ENCODE measurements at places on chromosomes 1 and 21.

- no peak for DNase-seq
Measured at GRCh38 chr1:147723691-147724323, 36.6 kb downstream of the GJA5 start.

DNA sequence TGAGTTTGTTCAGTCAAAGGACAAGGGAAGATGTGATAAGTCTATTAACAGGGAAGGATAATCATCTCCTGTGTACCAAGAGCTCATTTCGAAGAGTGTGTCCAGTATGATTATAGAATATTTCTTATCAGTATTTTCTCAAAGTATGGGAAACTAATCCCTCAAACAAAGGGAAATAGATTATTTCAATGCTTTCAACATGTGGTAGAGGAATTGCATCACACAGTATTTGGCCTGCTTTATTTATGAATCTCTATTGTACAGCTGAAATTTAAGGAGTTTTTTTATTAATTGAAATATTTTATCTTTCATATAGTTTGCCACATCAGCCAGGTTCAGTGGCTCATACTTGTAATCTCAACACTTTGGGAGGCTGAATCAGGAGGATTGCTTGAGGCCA lies 151.0 kb downstream of the CLEC20A start:
- DNase-seq = no peak

GRCh38 chr1:160118928-160119327 lies 3.4 kb downstream of the ATP1A2 start:
- DNase-seq = no peak

GRCh38 chr21:44349847-44350772 lies 3.3 kb upstream of the TRPM2 start:
- DNase-seq = no peak

GRCh38 chr1:119081700-119082099 lies 58.8 kb downstream of the WARS2 start:
- no peak for DNase-seq

DNA sequence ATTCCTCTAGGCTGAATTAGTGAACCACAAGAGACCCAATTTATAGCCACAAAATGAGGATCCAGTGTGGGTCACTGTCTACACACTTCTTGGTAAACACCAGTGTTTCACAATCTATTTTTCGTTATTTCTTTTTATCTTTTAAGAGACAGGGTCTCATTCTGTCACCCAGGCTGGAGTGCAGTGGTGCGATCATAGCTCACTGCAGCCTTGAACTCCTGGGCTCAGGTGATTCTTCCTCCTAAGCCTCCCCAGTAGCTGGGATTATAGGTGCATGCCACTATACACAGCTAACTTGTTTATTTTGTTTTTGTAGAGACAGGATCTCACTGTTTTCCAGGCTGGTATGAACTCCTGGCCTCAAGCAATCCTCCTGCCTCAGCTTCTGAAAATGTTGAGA lies 29.3 kb upstream of the SLC45A3 start:
- no peak for DNase-seq

GRCh38 chr1:118217141-118217838 lies 32.3 kb upstream of the SPAG17 start:
- no peak for DNase-seq

GRCh38 chr1:82052563-82052962 lies 251.8 kb downstream of the ADGRL2 start:
- no peak for DNase-seq

DNA sequence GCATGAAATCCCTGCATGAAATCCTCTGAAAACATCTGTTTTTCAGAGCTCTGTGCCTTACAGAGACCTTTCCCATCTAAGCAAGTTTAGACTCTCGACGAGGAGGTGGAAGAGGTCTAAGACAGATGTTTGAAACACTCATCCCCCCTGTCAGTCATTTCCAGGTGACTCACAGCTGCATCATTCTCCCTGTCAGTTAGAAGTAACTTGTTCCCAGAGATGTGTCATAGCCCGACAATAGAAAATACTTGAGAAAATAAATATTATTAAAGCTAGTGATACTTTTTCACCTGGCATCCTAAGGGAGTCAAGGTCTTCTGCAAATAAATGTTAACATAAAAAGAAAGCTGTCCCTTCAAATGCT lies 41.6 kb upstream of the SEC16B start:
- DNase-seq = no peak

- DNase-seq = no peak
Measured at GRCh38 chr1:159953536-159954515, at the start of gene SLAMF9. TSS of gene SLAMF9 (minus strand) at chr1:159954237. CDS start at chr1:159954137, 100 bp downstream.

DNA sequence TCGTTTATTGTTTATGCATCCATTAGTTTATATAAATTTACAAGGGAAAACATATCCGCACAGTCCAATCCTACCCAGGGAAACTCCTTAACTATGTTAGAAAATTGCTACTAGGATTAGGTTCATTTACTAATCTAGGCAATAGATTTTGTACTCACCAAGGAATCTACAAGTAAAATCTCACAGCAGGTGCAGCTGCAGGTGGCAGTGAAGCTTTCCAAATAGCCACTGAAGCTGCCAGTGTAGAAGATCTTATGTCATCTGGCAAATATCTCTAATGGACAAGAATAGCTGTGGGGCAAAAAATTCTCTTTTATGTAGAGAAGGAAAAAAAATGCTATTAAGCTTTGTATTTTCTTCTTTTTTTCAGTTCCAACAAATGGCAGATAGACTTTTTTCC lies 963.4 kb upstream of the ADGRL4 start:
- no peak for DNase-seq

DNA sequence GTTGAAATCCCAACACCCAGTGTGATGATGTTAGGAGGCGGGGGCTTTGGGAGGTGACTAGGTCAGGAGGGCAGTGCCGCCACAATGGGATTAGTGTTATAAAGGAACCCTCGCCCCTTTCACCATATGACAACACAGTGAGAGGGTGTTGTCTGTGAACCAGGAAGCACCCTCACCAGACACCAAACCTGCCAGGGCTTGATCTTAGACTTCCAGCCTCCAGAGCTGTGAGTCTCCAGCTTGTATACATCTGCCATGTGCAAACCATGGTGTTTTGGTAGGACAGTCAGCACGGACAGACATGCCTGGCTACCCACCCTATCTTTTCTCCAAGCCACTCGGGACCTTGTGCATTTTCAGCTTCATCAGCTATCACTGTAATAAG lies 4.0 kb downstream of the TRIM11 start:
- DNase-seq = no peak

GRCh38 chr1:159188375-159188788 lies 16.3 kb upstream of the ACKR1 start:
- DNase-seq = no peak

GRCh38 chr1:112718691-112719418 lies 3.7 kb upstream of the PPM1J start:
- DNase-seq = peak; percentile 47

DNA sequence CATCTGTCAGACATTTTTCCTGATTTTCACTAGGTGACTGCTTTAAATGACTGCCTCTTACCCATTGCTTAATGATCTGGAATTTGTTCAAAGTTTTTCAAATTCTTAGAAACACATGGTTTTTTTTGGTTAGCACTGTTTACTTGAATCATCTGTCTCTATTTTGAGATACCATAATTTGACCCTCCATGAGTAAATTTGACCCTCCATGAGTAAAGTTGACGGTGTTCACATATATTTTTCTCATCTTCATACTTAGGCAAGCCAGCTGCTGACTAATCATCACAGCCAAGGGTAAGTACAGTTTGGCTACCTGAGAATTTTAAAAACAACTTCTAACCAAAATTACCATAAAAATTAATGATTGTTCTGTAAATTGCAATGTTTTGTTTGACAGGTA lies 586.5 kb downstream of the PTBP2 start:
- no peak for DNase-seq

- no peak for DNase-seq
Measured at GRCh38 chr1:211524521-211524920, 32.6 kb upstream of the RD3 start.

DNA sequence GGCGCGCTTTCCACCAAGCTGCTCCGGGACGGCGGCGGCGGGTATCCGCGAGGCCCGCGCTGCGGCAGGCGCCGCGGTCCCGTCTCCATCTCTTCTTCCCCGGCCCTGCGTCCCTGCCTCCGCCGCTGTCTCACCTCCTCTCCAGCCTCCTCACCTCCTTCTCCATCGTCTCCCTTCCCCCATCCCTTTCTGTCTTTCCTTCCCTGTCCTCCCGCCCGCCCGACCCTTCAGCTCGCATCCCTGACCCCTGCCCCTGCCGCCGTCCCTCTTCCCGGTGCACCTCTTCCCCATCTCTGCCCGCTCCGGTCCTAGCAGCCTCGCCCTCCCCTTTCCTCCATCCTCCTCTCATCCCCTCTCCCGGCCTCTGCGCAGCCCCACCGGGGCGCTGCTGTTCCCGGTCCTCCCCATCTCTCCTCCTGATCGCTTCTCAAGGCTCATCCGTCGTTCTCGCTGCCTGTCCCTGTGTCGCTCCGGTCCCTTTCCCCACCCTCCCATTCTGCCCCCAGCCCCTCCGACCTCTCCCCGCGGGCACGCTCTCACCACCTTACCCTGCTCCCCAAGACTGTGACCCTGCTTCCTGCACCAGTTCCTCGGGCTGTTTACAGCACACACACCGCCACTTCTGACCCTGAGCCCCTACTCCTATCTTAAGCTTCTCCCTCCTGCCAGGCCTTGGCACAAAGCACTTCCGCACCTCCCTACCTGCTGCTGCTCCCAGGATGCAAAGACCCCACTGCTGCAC lies 760 bp upstream of the NPHP4 start:
- no peak for DNase-seq

DNA sequence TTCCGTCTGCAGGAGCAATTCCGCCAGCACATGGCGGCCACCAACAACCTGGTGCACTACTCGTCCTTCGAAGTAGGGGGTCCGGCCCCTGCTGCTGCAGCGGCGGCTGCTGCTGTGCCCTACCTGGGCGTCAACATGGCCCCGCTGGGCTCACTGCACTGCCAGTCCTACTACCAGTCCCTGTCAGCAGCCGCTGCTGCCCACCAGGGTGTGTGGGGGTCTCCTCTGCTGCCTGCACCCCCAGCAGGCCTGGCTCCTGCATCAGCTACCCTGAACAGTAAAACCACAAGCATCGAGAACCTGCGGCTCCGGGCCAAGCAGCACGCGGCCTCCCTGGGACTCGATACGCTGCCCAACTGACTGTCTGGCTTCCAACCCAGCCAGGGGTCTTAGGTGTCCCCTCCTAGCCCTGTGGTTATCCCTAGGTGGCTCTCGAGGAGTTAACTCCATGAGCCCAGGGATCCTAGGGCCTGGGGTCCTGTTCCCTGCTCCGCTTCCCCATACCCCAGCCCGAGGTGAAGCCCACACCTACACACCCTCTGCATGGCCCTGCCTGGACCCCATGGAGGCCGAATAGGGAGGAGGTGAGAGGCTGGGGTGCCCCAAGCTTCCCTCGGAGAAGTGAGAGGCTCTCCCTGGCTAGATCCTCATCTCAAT lies 22.6 kb downstream of the DMBX1 start:
- no peak for DNase-seq

- no peak for DNase-seq
Measured at GRCh38 chr21:39666026-39666425, 53.3 kb downstream of the B3GALT5 start.

DNA sequence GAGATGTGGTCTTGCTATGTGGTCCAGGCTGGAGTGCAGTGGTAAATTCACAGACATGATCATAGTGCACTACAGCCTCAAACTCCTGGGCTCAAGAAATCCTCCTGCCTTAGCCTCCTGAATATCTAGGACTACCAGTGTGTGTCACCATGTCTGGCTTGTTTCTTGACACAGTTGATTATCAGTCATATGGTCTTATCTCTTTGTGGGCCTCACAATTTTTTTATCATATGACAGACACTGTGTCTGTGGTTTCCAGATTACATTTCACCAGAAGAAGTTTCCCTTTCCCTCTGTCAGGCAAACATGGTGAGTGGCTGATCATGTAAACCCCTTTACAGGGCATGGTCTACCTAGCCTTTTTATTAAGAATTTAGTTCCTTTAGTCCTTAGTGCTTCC lies 96.1 kb downstream of the HFM1 start:
- no peak for DNase-seq

- DNase-seq = no peak
Measured at GRCh38 chr1:27626031-27626935, 8.7 kb downstream of the FGR start.

DNA sequence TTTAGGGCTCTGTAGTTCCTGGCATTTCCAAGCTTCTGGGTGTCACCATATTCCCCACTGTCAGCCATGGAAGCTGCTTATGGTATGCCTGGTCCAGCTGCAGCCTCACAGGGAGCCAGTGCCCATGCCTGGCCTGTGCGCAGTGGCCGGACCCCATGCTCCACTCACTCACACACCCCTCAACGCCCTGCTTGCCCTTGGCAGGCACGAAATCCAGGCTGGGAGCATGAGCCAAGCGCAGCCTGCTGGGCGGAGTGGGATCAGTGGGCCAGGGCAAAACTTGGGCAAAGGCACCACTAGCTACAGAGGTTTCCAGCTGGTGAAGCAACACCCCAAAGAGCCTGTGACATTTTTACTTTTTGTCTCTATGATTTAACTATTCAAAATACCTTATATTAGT lies 520.4 kb downstream of the RWDD3 start:
- no peak for DNase-seq

DNA sequence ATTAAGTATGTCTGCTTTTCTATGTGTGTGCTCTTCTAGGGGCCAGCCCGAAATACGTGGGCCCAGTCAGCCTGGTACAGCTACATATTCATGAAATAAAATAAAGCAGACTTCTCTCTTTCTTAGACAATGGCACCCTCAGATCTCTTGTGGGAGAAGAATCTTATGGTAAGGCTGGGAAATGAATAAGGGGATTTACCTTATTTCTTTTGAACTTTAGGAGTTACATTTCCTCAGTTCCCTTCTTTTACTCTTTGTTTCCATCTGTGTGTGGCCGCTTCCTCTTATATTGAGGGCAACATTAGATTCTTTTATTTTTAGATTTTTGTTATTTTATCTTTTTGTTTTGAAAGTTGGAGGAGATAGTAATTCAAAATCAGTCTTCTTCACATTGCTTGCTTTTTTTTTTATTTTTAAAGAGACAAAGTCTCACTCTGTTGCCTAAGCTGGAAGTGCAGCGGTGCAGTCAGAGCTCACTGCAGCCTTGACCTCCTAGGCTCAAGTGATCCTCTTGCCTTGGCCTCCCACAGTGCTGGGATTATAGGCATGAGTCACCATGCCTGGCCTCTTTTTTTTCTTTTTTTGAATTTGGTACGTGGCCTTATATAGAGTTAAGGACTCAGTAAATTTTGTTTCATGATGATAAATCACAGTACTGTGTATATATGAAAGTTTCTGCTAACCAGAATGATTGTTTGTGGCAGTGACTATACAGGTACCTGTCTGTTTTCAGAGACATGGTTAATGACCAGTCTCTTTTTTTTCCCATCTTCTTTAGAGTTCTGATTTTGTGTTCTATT lies 9.1 kb downstream of the LAMC1 start:
- DNase-seq = no peak

GRCh38 chr1:75132242-75132811 lies 1.9 kb upstream of the LHX8 start:
- no peak for DNase-seq

- DNase-seq = no peak
Measured at GRCh38 chr1:13790290-13791030, 90.5 kb downstream of the PRDM2 start.

- no peak for DNase-seq
Measured at GRCh38 chr1:88973520-88974137, 18.8 kb downstream of the KYAT3 start.

Measured in stimulated activated CD8-positive, alpha-beta memory T cell treated with anti-CD3 and anti-CD28 coated beads, Interleukin-15, amount 100 ng/mL, for 24 hours (primary cell).